Hematopoietic multipotent progenitor cell treated with erythropoietin and hydrocortisone succinate and interleukin-3 and kit ligand, for 8 days (in vitro differentiated cells): ENCODE measurements at places on chromosomes 16 and 17.

DNA sequence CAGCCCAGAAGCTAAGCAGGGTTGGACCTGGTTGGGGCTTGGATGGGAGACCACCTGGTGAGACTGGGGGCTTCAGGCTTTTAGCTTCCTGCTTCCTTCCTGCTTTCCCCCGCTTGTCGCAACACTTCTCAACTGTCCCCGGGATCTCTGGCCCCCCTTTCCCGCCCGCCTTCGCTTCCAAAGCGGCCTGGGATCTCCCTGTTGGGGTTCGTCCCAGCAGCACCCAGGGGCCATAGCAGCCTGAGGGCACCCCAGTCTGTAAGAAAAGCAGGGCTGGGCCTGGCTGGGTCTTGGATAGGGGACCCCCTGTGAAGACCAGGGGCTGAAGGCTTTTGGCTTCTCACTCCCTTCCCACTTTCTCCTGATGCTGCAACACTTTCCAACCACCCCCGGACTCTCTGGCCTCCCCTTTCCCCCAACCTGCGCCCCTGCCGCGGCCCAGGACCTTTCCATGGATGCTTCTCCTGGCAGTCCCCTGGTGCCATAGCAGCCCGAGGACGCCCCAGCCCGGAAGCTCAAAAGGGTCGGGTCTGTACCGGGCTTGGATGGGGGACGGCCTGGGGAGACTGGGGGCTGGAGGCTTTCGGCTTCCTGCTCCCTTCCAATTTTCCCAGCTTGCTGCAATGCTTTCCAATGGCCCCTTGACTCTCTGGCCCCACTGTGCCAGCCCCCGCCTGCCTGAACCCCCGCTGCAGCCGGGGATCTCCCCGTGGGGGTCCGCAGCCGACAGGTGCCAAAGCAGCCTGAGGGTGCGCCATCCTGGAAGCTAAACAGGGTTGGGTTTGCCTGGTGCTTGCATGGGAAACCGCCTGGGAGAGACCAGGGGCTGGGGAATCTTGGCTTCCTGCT lies 2276.2 kb downstream of the TP53TG3F start:
- no peak for DNase-seq

DNA sequence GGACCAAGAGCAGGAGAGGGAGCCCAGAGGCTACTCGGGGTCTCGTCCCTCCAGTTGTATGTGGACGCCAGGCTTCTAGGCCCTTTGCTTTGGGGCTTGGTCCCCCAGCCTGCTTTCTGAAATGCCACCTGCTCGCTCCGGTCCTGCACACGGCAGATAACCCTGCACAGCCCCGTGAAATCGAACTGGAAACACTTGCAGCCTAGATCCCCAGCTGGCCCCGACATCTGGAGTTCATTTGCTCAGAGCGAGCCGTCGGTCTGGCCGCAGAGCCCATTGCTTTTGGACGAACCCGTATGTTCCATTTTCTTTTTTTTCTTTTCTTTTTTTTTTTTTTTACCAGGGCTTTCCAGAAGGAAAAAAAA lies 22.9 kb downstream of the C1QTNF1 start:
- DNase-seq: no peak

DNA sequence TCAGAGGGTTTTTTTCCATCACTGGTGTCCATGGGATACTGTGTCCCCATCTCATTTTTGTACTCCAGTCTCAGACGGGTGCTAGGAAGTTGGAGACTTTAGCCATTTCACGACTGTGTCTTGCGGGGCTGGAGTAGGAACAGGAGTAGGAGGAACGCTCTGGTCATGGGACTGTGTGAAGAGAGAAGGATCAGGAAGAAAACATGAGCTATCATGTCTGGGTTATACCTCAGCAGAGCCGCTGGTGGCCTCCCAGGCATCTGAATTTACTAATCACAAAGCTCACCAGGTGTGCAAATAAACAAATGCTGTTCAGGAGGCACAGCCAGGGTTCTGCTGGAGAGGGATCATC lies 225.4 kb downstream of the SEC14L1 start:
- no peak for DNase-seq

- no peak for DNase-seq
These were observed 45.1 kb downstream of the AHSP start for GRCh38 chr16:31572821-31573220.

GRCh38 chr16:16186820-16187219 lies 36.5 kb downstream of the ABCC6 start:
- no peak for DNase-seq

GRCh38 chr17:75698659-75699058 lies 22.6 kb upstream of the ITGB4 start:
- DNase-seq: no peak

- no peak for DNase-seq
These were observed 14.9 kb upstream of the RBFOX3 start for GRCh38 chr17:79625706-79626105.

DNA sequence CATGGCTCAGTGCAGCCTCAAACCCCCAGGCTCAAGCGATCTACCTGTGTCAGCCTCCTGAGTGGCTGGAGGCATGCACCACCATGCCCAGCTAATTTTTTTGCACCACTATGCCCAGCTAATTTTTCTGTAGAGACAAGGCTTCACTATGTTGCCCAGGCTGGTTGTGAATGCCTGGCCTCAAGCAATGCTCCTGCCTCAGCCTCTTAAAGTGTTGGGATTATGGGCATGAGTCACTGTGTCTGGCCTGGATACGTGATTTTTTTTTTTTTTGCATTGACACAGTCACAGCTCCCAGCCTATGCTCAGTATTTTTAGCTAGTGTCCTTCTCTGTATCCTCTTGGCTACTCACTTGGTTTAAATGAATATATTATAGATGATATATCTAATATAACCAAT lies 377.0 kb upstream of the TNRC6C start:
- no peak for DNase-seq

DNA sequence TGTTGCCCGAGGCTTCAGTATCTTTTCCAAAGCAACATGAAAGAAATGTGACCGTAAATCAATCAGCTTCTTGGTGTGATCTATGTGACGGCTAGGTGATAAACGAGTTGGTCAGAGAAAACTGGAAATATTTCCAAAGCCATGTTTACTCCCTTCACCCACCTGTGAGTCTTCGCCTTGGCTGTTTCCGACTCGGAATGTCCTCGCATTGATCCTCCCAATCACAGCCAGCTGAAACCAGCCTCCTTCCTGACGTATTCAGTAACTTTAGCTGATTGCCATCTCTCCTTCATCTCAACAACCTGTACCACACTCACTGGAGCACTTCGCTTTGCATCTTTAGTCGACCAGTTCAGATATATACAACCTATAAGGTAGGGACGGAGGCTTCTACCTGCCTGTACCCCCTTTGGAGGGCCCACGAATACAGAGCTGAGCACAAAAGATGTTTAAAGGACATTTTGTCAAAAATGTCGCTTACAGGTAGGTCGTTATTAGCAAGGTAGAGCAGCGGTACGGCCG lies 705 bp downstream of the KRABD2 start:
- DNase-seq: no peak

GRCh38 chr16:78507576-78507975 lies 408.1 kb downstream of the WWOX start:
- DNase-seq: no peak

- DNase-seq: no peak
These were observed 66.8 kb upstream of the GAS7 start for GRCh38 chr17:10265100-10265810.

- no peak for DNase-seq
These were observed 10.9 kb downstream of the JPT2 start for GRCh38 chr16:1688807-1689560.

DNA sequence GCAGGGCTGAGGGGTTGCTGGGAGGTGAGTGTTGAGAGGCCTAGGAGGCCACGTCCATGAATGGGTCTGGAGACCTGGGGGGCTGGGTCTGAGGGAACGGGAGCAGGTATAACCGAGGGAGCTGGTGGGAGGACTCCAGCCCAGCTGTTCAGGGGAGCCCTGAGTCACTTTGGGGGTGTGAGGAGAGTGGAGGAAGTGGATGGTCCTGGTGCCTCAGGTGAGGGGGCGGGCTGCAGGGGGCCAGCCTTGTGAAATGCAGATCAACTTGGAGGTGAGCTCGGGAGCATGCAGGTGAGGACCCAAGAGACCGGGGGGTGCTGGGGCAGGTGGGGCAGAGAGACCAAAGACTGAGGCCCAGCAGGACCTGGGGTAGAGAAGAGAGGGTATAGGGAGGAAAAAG lies 79.6 kb downstream of the KCNJ12 start:
- no peak for DNase-seq

DNA sequence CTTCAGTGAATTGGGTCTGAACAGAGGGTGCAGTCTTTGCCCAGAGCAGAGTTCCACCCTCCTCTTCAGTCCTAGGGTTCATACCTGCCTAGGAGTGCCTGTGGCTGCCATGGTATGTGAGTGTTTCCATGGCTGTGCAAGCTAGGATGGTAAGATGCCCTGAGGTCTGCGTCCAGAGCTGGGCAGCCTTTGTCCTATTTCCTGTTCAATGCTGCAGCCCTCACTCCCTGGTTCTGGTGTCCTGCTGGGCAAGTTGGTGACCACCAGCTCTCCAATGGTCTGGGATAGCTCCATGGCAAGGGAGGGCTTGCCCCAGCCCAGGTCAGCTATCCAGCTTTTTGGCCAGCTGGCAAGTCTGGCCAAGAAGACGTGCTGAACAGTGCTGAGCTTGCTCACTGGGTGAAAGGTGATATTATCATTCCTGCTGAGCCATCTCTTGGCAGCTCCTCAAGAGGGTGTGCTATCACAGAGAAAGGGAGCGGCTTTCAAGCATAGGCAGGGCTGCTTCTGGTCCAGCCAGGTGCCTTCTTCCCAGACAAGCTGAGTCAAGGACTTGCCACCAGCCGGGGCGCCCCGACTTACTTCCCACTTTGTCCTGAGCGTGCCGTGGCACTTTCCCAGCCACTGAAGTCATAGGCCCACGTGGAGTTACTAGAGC lies 13.0 kb upstream of the NFATC3 start:
- peak; percentile 88 for DNase-seq

- peak; percentile 42 for DNase-seq
These were observed 633 bp upstream of the NOL3 start for GRCh38 chr16:67169642-67170167.

DNA sequence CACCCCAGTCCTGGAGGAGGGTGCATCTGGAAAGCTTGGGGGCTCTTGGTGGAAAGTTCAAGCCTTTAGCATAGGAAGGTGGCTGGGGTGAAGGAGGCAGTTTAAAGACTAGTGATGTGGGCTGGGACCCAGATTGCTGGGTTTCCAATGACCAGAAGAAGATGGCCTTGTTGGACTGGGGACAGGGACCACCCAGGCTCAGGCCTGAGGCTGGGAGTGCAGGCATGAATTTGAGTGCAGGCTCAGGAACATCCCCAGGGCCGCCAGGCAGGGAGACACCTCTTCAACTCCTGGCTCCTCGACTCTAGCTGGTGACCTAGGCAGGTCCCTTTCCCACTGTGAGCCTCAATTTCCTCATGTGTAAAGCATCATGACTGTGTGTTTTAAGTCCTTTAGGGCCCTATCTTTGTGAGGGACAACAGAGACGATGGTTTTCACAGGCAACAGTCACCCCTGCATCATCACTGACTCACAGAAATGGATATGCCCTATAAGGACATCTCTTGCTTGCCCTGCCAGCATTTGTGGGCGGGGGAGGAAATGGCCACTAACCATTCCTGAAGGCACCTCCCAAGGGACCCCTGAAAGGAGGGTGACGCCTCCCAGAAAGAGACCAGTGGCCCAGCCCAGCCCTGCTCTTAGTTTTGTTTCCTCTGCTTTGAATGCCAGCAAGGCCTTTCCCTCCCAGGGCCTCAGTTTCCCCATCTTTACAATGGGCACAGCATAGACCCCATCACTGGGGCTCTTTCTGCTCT lies 11.1 kb downstream of the NLRC5 start:
- DNase-seq: no peak

DNA sequence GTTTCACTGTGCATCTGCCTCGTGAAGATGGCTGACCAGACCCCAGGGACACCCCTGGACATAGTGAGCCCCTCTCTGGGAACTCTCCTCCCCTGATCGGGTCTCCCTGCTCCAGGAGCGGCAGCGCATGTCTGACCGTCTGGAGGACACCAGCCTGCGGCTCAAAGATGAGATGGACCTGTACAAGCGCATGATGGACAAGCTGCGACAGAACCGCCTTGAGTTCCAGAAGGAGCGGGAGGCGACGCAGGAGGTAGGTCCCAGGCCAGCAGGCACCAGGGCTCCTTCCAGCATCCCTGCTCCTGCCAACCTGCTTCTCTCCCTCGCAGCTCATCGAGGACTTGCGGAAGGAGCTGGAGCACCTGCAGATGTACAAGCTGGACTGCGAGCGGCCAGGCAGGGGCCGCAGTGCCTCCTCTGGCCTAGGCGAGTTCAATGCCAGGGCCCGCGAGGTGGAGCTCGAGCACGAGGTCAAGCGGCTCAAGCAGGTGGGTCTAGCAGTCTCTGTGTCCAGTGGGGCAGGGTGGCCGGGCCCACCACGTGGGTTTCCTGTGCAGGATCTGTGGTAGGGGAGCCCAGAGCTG lies 136.9 kb downstream of the RAB11FIP4 start:
- no peak for DNase-seq

DNA sequence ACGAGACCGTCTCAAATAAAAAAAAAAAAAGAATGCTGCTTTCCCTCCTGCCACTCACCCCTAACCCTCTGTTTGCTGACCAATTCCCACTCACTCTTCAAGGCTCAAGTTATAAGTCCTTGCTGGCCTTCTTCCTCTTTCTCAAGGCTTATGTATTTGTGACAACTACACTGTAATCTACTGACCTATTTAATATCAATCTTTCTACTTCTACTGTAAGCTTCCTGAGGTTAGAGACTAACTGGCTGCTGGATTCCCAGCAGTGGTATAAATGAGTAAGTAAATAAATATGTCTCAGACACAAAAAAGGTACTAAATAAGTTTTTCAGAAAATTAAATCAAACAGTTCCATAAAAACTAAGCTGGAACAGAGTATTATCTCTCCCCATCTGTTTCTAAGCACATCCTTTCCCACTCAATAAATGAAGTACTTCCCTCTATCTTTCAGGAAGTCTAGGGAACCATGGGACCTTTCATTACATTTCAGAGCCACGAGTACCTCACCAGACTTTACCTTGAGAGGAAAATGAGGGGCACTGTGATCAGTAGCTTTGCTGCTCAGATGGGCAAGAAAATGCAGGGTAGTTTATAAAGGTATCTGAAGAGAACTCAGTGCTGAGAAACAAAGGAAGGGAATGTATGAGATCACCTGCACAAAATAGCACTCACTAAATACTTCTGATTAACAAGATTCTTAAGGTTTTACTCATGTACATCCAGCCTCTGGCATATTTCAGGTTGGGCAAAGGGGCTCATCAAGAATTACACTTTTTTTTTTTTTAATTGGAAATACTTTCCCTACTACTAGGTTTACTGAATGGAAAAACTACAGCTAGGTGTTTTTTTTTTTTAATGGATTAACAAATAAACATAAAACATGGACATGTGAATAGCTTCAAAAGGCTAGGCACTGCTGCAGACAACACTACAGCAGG lies 10.8 kb downstream of the SSH2 start:
- no peak for DNase-seq

- no peak for DNase-seq
These were observed 504.7 kb upstream of the RBFOX1 start for GRCh38 chr16:6827931-6828330.

DNA sequence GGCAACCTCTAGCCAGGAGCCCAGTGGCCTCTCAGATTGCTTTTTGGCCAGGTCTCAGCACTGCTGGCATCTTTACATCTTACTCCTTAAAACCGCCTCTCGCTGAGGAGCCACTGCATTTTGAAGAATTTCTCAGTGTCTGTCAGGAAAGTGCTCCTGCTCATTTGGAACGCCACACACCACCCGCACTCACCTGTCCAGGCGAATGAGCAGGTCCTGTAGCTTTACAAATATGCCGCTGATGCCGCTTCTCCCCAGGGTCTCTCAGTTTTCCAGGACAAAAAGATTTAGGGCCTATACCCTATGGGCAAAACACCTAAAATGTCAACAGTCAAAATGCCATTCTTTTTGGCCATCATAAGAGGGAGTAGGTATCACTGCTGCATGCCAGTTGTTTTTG lies 22.1 kb downstream of the CYB561 start:
- DNase-seq: no peak

GRCh38 chr17:59333836-59334235 lies 2.4 kb downstream of the YPEL2 start:
- DNase-seq: no peak
